ENCODE measurements at places on chromosomes 13 and 19. TPM values are rescaled to one million over a fixed set of nuclear protein-coding genes. Genes with fewer than 3 reads are reported as not detected.

GRCh38 chr13:26602783-26603182, 45.3 kb downstream of the WASF3 start:
- H3K27me3 ChIP-seq = no peaks in the 10 kb centered on the region
- H3K4me1 ChIP-seq = peaks cover 4% of the 10 kb centered on the region
- no peak overlapping the region for H3K4me3 ChIP-seq
- H3K27ac ChIP-seq = no peak overlapping the region
- no peak for DNase-seq

- H3K36me3 ChIP-seq = no peaks in the 10 kb centered on the region
- H3K27ac ChIP-seq = no peak overlapping the region
- H3K4me3 ChIP-seq = no peak overlapping the region
- no peaks in the 10 kb centered on the region for H3K4me1 ChIP-seq
- no peaks in the 10 kb centered on the region for H3K27me3 ChIP-seq
These were observed 140.5 kb downstream of the NDFIP2 start for GRCh38 chr13:79621449-79621848.

The MRPS12 gene
- 47.8 TPM for polyA plus RNA-seq

DNA sequence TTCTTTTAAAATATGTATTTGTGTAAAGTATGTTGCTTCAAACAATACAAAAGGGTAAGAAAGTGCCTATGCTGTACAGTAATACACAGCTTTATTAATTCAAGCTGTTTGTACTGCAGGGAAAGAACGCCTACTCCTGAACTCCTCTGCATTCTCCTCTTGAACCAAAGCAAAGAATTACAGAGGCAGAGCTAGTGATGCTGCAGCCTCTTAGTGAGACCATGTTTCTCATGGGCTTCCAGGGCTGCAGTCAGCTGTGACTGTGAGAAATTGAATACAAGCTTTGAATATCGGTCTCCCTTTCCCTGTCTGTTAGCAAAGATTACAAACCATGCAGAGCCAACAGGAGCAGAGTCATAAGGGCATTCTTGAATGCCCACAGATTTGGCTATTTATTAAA, 248.5 kb downstream of the SLITRK1 start:
- no peaks in the 10 kb centered on the region for H3K27me3 ChIP-seq
- no peak for DNase-seq
- no peak overlapping the region for H3K27ac ChIP-seq
- H3K4me1 ChIP-seq = no peaks in the 10 kb centered on the region
- no peaks in the 10 kb centered on the region for H3K36me3 ChIP-seq

- no peak overlapping the region for H3K27ac ChIP-seq
- H3K4me1 ChIP-seq = peaks cover 41% of the 10 kb centered on the region
- H3K27me3 ChIP-seq = no peaks in the 10 kb centered on the region
- H3K4me3 ChIP-seq = peak overlapping the region; percentile 52
- DNase-seq = peak; percentile 81
These were observed 1.0 kb upstream of the CTXN1 start for GRCh38 chr19:7926727-7927604.

The COLGALT1 gene
- 86.4 TPM for polyA plus RNA-seq

GRCh38 chr13:24506698-24507335, 5.8 kb downstream of the PARP4 start:
- peaks cover 46% of the 10 kb centered on the region for H3K4me1 ChIP-seq
- DNase-seq = peak; percentile 76
- H3K4me3 ChIP-seq = no peak overlapping the region
- H3K27ac ChIP-seq = no peak overlapping the region
- H3K27me3 ChIP-seq = no peaks in the 10 kb centered on the region
- H3K36me3 ChIP-seq = peaks cover 68% of the 10 kb centered on the region

DNA sequence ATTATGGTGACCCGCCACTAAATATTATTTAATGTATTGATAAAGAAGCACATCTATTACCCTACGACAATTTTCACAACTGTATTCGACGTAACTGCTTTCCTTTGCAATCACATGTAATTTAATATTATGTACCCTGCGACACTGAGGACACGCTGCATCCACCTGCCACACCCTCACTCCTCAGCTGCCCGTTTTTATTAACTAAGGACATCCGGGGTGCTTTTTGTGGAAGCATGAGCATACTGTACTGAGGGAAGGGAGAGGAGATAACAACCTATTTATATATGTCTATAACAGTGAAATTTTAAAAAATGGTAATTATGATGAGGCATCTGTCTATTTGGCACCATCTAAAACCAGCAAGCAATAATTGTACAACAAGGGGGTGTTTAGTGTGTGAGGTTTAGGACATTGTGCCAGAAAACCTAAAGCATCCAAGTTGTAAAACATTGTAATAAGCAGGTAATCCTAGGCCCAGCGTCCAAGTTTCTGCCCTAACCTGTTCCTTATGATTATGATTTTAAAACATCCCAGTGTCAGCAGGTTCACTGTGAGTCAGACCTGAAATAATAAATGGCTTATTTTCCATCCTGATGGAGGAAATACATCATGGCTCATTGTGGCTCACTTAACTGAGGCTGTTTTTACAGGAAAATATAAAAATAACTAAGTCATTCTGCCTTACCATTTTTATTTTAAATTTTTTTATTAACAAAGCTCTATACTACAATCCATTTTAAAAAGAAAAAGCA, 56.3 kb downstream of the FOXO1 start:
- H3K27ac ChIP-seq = no peak overlapping the region
- no peak overlapping the region for H3K4me3 ChIP-seq
- H3K27me3 ChIP-seq = no peaks in the 10 kb centered on the region
- DNase-seq = no peak

DNA sequence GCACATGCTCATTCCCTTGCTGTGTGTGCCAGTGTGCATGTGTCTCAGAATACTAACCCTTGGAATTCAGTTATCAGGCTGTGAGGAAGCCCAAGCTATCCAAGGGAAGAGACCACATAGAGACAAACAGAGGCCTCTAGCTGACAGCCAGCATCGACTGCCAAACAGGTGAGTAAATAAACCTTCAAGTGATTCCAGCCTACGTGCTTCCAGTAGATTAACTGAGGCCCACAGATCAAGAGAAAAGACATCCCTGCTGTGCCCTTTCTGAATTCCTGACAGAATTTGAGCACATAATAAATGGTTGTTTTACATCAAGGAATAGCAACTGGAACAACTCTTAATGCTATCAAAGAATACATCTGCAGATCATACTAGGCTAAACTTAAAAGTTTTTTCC, 17.5 kb downstream of the ZC3H13 start:
- H3K36me3 ChIP-seq = peaks cover 94% of the 10 kb centered on the region
- no peaks in the 10 kb centered on the region for H3K4me1 ChIP-seq
- H3K4me3 ChIP-seq = no peak overlapping the region
- no peaks in the 10 kb centered on the region for H3K27me3 ChIP-seq

The MEIOSIN gene
- not detected for polyA plus RNA-seq

DNA sequence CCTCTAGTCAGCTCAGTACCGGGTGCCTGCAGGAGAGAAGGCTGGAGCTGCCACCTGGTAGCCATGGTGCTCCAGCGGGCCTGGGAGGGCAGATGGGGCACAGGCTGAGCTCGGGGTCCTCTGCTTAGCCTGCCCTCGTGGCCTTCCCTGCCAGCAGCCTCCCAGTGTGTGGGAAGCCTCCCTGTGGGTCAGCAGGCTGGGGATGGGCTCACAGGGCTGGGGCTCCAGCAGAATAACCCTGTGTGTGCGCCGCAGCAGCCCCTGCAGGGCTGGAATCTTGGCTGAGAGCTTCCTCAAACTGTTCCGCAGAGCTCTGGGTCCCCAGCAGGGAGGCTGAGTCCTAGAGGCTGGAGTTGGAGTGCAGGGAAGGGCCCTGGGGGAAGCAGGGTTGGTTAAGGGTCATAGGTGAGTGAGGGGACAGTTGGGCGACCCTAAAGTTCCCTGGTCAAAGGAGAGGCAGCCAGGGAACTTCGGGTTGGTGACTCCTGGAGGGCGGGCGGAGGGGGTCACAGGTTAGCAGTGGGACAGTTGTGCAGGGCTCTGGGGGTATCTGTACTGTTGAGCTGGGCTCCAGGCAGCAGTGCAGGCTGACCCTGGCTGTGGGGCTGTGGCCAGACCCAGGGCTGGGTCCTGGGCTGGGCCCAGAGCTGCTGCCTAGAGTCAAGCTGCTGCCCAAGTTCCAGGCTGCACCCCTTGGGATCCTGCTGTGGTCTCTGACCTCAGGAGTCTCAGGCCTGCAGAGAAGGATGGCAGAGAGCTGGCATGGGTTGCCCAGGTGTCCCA, 14.0 kb downstream of the ARHGAP33 start:
- H3K27ac ChIP-seq = no peak overlapping the region
- H3K36me3 ChIP-seq = peaks cover 34% of the 10 kb centered on the region
- H3K4me3 ChIP-seq = no peak overlapping the region
- DNase-seq = no peak

GRCh38 chr13:112350300-112350699, 25.9 kb upstream of the SPACA7 start:
- H3K4me3 ChIP-seq = no peak overlapping the region
- DNase-seq = peak; percentile 56
- H3K27me3 ChIP-seq = peaks cover 76% of the 10 kb centered on the region
- H3K36me3 ChIP-seq = no peaks in the 10 kb centered on the region

GRCh38 chr13:50320271-50320862, 305.1 kb downstream of the KCNRG start:
- H3K4me1 ChIP-seq = no peaks in the 10 kb centered on the region
- no peak overlapping the region for H3K27ac ChIP-seq
- no peaks in the 10 kb centered on the region for H3K27me3 ChIP-seq
- H3K36me3 ChIP-seq = no peaks in the 10 kb centered on the region
- no peak overlapping the region for H3K4me3 ChIP-seq

The TNNI3 gene
- polyA plus RNA-seq = 0.15 TPM

GRCh38 chr13:40563350-40564125, 102.9 kb downstream of the FOXO1 start:
- H3K4me3 ChIP-seq = no peak overlapping the region
- H3K4me1 ChIP-seq = peaks cover 48% of the 10 kb centered on the region
- DNase-seq = no peak
- peaks cover 11% of the 10 kb centered on the region for H3K36me3 ChIP-seq

The DUS3L gene
- 57.4 TPM for polyA plus RNA-seq

DNA sequence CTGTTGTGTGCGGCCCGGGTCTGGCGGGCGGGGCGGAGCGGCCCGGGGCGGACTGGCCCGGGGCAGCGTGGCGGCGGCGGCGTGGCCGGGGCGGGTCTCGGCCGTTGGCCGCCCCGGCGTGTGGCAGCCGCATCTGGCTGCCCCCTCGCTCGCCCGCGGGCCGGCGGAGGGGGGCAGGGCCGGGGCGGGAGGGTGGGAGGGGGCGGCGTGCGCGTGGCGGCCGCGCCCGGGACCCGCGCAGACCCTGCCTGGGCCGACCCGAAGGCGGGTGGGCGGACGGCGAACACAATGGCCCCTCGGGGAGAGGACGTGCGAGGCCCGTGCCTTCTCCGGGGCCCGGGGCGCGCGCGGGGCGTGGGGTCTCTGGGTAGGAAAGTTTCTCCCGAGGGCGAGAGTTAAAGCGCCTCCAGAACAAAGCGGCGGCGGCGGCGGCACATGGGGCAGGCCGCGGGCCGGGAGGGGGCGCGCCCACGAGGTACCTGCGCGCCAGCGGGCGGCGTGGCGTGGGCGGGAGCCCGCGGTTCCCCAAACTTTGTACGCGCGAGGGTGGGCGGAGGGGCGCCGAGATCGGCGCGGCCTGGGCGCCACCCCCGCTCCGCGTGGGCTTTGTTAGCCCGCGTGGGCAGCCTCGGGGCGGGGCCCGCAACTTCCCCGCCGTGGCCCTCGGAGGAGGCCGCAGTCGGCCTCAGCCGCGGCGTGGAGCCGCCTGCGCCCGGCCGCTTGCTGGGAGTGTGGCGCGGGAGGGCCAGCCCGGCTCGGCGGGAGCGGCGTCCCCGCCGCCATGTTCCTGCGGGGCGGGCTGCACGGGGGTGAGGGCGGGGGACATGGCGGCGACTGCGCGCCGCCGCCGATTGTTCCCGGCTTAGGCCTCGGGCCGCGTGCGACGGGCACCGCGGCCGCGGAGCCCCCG, 764 bp downstream of the MIR17HG start:
- peaks cover 12% of the 10 kb centered on the region for H3K36me3 ChIP-seq
- peak overlapping the region; percentile 84 for H3K4me3 ChIP-seq
- peak overlapping the region; percentile 93 for H3K27ac ChIP-seq
- H3K27me3 ChIP-seq = no peaks in the 10 kb centered on the region

DNA sequence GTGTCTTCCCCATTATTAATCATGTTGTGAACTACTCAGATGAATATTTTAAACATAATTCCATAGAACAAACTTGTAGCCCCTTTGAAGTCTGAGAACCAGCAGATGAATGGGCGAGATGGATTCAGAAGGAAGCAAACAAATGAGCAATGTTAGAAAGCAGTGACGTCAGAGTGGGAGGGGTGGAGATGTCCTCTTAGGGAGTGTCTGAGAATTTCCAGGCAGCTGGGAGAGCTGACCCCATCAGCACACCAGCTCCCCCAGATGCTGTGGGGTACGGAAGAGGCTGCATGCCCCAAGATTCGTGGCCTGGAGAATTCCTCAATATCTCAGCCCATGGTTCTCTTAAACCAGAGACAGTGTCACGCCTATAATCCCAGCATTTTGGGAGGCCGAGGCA, 68.6 kb downstream of the DPF1 start:
- no peak overlapping the region for H3K27ac ChIP-seq
- no peak overlapping the region for H3K4me3 ChIP-seq
- DNase-seq = no peak
- no peaks in the 10 kb centered on the region for H3K27me3 ChIP-seq

GRCh38 chr19:13315495-13315894, 165.3 kb downstream of the IER2 start:
- no peaks in the 10 kb centered on the region for H3K27me3 ChIP-seq
- H3K4me1 ChIP-seq = no peaks in the 10 kb centered on the region
- no peaks in the 10 kb centered on the region for H3K36me3 ChIP-seq
- DNase-seq = no peak
- no peak overlapping the region for H3K27ac ChIP-seq

DNA sequence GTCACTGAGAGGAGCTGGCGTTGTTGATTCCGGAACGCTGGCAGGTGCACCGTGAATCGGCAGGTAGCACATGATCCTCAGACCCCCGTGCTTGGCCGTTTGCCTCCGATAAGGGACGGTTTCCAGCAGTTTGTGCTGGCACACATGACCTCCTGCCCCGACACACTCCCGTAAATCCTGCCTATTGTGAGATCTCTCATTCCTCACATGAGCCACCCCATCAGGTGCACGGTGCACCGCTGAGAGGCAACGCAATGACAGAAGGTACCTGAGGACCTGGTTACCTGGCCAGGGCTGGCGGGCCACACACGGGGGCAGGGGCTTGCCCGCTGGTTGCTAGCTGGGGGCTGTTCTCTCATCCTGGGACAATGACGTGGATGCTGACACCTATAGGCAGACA, 2.1 kb upstream of the ADPRHL1 start:
- no peak overlapping the region for H3K27ac ChIP-seq
- no peaks in the 10 kb centered on the region for H3K27me3 ChIP-seq
- no peaks in the 10 kb centered on the region for H3K4me1 ChIP-seq
- peaks cover 43% of the 10 kb centered on the region for H3K36me3 ChIP-seq
- no peak for DNase-seq

DNA sequence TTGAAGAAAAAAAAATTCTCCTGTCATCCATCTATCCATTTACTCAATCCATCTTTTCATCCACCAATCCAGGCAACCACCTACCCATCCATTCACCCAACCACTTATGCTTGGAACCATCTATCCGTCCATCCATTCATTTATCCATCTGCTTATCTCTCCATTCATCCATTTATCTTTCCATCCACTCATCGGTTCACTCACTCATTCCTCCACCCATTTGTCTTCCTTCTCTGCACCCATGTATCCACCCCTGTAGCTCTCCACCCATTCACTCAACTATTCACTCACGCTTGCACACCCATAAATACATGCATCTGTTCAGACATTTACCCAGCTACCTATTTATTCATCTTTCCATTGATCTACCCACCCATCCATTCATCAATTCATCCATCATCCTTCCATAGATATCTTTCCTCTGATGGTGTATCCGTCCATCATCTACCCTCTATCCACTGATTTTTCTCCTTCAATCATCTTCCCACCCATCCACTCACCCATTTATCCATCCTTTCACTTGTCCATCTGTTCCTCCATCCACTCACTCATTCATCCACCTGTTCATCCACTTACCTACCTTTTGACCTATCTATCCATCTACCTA, 9.5 kb downstream of the NPHS1 start:
- no peaks in the 10 kb centered on the region for H3K36me3 ChIP-seq
- H3K4me3 ChIP-seq = no peak overlapping the region
- peaks cover 17% of the 10 kb centered on the region for H3K4me1 ChIP-seq
- H3K27ac ChIP-seq = no peak overlapping the region
